ENCODE measurements at places on chromosomes 7 and 10.

DNA sequence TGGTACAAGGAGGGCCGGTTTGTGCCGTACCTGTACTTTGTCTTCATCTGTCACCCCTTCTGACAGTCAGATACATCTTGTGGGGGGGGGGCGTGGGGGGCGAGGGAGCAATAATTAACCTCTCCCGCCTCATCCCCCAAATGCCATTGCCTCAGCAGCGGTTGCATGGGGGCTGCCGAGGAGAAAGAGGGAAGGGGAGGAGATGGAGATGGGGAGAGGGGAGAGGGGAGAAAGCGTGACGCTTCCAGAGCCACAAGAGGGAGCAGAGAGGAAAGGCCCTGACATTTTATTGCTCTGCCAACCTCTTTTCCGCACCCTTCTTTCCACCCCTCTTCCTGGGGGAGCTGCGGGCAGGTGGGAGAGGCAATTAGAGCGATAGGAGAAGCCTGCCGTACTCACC lies 11.8 kb downstream of the KAZALD1 start:
- peak overlapping the region; percentile 39 for H3K4me3 ChIP-seq
- H3K27ac ChIP-seq: no peak overlapping the region
- peaks cover 41% of the 10 kb centered on the region for H3K4me1 ChIP-seq
- peaks cover 65% of the 10 kb centered on the region for H3K27me3 ChIP-seq

DNA sequence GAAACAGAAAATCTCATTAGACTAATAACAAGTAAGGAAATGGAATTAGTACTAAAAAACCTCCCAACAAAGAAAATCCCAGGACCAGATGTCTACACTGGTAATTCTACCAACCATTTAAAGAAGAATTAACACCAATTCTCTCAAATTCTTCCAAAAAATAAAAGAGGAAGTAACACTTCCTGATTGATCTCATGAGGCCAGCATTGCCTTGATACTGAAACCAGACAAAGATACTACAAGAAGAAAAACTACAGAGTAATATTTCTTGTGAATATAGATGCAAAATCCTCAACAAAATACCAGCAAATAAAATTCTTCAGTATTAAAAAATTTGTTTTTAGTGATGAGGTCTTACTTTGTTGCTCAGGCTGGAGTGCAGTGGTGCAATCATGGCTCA lies 21.3 kb downstream of the GCK start:
- H3K27me3 ChIP-seq: peaks cover 10% of the 10 kb centered on the region
- H3K27ac ChIP-seq: no peak overlapping the region
- no peak overlapping the region for H3K4me3 ChIP-seq
- no peaks in the 10 kb centered on the region for H3K36me3 ChIP-seq

- H3K4me3 ChIP-seq: no peak overlapping the region
- peak overlapping the region; percentile 16 for H3K27ac ChIP-seq
- peaks cover 57% of the 10 kb centered on the region for H3K4me1 ChIP-seq
- no peaks in the 10 kb centered on the region for H3K27me3 ChIP-seq
- no peak for DNase-seq
- H3K36me3 ChIP-seq: peaks cover 14% of the 10 kb centered on the region
Observed at GRCh38 chr10:89646889-89647657, 2.0 kb upstream of the PANK1 start.

DNA sequence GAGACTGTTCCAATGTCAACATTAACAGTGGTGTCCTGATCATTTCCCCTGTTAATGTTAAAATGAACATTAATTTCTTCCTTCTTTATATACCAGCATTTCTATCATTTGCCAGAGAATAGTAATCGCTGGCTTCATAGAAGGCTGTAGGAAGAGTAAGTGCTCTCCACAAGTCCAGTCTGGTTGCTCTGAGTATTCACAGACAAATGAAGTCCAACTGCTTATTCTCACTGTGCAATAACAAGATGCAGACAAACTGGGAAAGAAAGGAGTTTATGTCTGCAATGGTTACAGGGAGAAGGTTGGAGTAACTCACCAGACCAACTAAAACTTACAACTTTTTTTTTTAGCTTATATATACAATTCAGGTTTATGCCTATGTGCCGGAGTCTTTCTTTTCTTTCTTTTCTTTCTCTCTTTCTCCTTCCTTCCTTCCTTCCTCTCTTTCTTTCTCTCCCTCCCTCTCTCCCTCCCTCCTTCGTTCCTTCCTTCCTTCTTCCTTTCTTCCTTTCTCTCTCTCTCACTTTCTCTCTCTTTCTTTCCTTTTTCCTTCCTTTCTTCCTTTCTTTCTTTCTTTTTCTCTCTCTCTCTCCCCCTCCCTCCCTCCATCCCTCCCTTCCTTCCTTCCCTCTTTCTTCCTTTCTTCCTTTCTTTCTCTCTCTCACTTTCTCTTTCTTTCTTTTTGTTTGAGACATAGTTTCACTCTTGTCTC lies 19.1 kb downstream of the CDC14C start:
- H3K4me3 ChIP-seq: no peak overlapping the region
- peaks cover 14% of the 10 kb centered on the region for H3K4me1 ChIP-seq
- DNase-seq: no peak
- H3K36me3 ChIP-seq: peaks cover 31% of the 10 kb centered on the region

Data from WTC11 (cell line).